CD4-positive, alpha-beta T cell treated with Interleukin-6 at 100 ng/mL for 8 hours (primary cell): ENCODE measurements at places on chromosomes 6 and 20.

- DNase-seq: no peak
Observed at GRCh38 chr20:43670423-43670822, 3.5 kb downstream of the MYBL2 start.

- no peak for DNase-seq
Observed at GRCh38 chr6:163962627-163963117, 548.2 kb downstream of the QKI start.

DNA sequence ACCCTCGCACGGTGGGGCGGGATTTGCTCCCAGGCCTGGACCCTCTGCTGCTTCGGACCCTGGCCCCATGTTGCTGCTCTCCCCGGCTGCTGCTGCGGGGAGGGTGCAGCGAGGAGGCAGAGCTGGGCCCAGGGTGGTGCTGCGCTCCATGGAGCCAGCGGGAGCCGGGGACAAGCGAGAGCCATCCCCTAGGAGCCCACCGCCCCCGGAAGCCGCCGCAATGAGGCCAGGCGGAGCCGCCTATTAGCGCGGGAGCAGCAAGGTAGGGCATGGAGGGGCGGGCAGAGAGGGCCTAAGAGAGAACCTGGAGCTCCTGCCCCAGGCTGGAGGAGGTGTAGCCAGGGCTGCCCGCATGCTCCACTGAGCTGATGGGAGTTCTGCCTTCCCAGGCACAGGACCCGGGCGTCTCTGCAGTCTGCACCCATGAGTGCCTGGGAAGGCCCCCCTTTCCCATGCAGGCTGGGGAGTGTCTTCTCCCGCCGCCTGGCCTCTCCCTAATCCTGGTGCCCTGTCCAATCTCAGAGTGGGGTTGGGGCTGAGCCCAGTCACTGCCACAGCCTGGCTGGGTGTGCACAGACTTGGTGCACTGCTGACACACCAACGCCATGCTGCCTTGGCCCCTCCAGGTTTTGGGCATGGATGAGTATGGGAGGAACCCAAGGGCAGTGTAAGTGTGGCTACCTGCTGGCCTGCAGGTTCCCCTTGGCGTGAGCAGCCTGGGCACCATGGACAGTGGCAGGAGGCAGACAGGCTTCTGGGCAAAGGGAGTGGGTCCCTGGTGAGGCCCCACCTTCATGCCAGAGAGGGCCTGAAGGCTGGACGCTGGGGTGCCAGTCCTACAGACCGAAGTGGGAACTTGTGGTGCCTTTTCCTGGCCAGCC is 360.6 kb upstream of the MAP3K7 start:
- no peak for DNase-seq

GRCh38 chr20:20719411-20719810 is 7.0 kb upstream of the RALGAPA2 start:
- no peak for DNase-seq

GRCh38 chr6:84688141-84688873 is 76.1 kb downstream of the TBX18 start:
- no peak for DNase-seq

DNA sequence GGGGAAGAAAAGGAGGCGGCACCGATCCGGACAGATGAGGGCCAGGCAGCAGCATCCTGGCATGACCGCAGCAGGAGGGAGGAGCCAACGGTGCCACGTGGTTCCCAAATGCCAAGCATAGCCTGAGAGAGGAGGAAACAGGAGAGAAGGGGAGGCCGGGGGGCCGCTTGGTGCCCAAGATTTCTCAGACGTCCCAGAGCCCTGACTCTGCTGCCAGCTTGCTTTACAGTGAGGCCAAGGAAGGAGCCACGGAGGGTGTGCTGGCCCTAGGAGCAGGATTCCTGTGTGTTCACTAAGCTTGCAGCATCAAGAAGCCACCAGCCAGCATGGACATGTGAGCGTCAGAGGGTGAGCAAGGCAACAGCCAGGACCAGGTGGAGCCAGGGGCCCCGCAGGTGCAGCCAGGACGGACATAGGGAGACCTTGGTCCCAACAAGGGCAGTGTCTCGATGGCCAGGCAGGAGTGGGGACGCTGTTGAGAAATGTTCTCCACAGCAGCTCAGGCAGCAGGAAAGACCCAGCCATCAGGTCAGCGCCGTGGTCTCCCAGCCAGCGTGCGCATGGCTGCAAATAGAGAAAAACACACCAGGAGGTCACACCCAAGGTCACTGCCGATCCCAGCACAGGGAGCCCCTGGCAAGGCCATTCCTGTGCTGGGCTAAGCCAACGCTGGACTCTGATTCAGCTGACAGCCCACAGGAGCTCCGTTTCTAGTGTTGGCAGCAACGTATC is 143.7 kb downstream of the DLL1 start:
- DNase-seq: no peak

- DNase-seq: no peak
Observed at GRCh38 chr6:151609146-151609902, 115.5 kb downstream of the CCDC170 start.
